ENCODE measurements at places on chromosomes 6 and 20.

DNA sequence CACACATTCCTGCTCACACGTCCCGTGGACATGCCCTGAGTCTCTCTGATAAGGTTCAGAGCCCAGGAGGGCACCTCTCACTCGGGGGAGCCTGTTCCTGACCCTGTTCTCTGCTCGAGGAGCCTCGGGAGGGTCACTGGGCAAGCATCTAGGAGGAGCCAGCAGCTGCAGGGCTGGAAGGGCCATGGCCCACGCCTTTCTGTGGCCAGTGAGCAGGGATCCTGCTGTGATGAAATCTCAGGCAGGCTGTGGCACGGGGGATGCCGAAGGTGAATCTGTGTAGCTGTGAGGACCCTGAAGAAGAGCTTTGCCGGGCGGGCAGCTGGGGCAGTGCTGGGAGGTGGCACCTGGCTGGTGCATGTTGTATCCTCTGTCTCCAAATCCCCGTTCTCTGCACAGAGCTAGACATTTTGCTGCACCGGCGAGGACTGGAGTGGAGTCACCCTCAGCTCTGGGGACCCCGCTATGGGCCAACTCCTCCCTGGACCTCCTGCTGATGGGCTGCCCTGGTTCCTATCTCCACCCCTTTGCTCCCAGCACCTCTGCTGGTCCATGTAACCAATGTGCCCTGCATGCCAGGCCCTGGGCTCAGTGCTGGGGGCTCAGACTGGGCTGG, 7.1 kb upstream of the NPBWR2 start:
- no peak for DNase-seq

GRCh38 chr6:110398778-110399177, 16.6 kb downstream of the DDO start:
- DNase-seq, result peak; percentile 55

- peak; percentile 12 for DNase-seq
These were observed 191.7 kb upstream of the RIN2 start for GRCh38 chr20:19566226-19566945.

GRCh38 chr6:146595972-146596731, 2.6 kb upstream of the ADGB start:
- peak; percentile 7 for DNase-seq

DNA sequence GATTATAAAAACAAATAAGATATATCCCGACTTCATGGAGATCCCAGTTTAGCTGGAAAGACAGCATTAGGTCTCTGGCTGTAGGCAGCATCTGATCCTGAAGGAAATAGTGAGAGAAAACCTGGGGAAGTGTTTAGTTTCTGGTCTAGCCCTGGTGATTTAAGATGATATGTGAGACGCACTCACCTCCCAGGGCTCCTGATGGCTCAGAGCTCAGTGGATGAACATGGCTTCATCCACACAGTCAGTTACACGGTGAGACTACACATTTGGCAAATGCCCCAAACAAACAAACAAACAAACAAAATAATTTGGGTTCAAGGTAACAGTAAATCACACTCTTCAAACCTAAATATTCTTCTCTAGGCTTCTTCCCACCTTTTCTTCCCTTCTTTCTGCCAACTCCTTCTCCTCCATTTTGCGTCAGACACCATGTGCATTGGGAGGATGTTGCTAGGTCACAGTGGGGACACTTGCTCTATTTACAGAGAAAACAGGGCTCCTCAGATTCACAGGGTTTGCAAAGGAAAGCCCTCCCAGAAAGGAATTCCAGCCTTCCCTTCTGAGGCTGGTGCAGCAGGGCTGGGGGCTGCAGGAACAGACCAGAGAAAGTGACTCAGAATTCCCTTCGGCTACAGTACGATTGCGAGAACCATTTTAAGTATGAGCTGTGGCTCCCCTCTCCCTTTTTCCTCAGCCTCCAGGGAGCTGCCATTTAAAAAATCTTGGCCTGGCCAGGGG, 59.6 kb upstream of the SALL4 start:
- DNase-seq, result no peak

DNA sequence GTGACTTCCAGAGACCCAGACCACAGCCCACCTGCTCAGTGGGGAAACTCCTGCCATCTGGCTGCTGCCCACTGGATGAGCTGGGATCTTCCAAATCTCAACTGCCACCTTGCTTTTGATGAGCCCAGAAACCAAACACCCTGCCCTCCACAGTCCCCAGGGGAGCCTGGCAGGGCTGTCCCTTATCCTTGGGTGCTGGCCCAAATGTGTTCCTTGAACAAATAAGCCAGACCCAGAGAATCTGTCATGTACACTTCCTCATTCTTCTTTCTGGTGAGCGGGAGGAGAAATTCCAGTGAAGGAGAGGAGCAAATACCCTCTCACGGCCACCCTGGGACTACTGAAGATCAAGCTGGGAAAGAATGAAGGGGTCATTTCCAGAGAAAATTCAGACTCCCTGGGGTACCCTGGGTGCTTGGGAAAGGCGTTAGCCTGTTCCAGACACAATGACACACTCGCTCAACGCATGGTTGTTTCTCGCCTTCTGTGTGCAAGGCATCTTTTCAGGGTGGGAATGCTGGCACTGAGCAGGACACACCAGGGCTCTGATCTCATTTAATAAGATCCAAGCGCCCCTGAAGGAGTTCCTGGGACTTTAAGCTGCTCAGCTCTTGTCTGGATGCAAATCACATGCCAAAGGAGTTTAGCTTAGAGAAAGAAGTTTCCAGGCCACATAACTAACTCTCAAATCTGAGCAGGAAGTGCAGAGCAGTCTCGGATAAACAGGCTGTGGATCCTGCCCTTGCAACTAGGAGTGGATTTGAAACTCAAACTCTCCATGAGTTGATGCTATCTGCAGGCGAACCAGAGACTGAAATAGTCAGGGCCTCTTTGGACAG, 38.5 kb downstream of the PXDC1 start:
- DNase-seq, result no peak

GRCh38 chr6:125906158-125906998, 50.2 kb upstream of the HINT3 start:
- no peak for DNase-seq

GRCh38 chr6:4178737-4179333, 43.5 kb upstream of the ECI2 start:
- DNase-seq, result no peak

DNA sequence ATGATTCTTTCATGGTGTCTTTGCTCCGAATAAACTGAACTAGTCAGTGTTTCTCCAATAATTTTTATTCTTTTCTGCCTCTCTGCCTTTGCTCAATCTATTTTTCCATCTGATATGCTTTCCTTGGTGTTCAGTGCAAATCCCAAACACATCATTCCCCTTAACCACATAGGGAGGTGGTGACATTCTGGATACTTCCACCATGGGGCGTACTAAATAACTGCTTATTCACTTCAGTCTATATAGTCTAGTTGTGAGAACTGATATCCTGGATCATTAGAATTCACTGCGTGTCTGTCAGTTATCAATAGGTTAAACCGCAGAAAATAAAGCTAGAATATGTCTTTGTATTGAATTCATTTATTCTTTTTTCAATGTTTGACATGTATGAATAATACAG, 83.1 kb downstream of the KCNQ5 start:
- DNase-seq, result no peak

- no peak for DNase-seq
These were observed 75.2 kb downstream of the AKAP7 start for GRCh38 chr6:131210469-131210868.

DNA sequence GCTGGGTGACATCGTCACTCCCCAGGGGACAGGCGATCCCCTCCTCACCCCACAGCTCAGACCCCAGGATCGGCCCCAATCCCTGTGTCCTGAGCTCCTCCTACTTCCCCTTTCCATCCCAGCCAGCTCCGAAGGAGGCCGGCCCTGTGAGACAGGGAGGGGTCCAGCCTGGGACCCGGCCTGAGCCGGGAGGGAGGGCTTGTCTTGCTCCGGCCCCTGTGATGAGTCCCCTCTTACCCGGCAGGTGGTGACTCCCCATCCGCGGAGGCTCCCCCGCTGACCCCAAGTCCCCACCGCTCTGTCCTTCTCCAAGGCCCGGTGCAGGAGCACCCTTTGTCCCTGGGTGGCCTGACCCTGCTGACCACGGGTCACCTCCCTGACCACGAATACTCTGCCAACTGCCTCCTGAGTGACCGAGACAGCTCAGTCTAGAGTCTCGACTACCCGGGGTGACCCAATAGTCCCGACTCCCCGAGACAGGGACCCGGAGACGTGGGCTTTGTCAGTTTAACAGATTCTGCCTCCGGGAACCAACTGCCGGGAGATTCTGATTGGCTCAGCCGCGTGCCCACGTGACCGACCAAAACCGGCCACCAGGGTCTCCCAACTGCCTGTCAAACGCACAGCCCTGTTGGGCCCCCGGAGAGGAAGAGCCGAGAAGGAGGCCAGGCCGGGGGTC, 187.4 kb upstream of the PROKR2 start:
- no peak for DNase-seq

GRCh38 chr6:138250513-138251247, 32.4 kb upstream of the PBOV1 start:
- peak; percentile 67 for DNase-seq

DNA sequence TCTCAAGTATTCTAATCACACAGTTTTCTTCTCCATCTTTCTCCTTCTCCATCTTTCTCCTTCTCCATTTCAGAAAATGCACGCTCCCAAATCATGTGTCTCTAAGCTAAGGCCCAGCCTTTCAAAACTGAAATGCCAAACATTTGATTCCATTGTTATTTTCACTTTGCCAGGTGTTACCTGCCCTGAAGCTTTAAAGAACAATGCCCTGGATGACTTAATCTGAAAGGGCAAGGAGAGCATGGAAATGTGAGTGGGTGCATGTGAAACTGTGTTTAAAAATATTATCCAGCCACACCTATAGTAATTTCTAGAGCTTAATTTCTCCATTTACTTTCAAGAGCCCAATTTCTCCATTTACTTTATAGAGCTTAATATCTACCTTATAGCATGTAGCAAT, 42.4 kb upstream of the GCLC start:
- DNase-seq, result no peak

GRCh38 chr6:115954740-115955139, 106.0 kb downstream of the FRK start:
- DNase-seq, result no peak

GRCh38 chr20:10521068-10521831, 86.1 kb downstream of the SLX4IP start:
- peak; percentile 28 for DNase-seq

DNA sequence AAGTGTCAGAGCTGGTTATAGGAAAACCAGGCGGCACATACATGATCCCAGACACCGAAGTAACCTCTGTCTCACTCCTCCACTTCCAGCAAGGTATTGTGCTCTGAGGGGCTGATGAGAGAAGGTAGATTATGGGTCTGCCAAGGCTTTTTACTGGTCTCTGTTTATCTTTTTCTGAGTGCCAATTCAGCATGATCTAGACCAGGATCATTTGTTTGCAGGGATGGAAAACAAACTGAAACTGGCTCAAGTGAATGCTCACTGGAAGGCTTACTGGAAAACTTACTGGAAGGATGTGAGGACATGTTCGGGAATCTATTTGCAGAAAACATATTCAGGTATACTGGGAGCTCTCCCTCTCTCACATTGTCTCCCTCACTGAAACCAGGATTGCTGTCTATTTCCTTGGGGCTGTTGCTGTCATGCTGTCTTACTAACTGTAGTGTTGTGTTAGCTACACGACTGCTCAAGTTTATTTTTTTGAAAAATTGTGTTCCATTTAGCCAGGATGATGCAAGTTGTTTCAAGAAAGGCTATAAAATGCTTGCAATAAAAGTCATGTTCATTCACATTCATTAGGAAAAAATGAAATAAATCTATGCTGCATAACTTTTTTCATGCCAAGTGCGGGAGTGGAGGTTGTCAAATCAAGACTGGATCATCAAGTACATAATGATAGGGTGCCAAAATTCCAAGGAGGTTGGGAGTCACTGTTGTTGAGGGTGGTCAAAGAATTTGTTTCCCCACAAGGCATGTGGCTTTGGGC, 37.0 kb downstream of the KLHL31 start:
- peak; percentile 88 for DNase-seq

DNA sequence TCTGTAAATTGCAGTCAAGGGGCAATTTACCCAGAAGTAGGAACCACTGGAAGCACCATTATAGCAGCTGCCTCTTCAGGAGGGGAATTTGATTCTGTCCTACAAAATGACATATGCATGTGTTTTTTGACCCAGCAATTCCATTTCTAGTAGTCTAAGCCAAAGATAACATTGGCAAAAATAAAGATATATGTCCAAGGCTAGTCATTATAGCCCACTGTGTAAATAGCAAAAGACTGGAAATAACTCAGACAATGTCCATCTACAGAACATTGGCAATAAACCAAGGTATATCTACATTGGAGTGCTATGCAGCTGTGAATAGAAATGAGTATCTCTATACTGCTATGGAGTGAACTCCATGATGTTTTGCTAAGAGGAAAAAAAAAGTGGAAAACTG, 12.5 kb upstream of the PANK2 start:
- DNase-seq, result no peak

GRCh38 chr6:170130771-170131241, 160.1 kb downstream of the DLL1 start:
- no peak for DNase-seq

DNA sequence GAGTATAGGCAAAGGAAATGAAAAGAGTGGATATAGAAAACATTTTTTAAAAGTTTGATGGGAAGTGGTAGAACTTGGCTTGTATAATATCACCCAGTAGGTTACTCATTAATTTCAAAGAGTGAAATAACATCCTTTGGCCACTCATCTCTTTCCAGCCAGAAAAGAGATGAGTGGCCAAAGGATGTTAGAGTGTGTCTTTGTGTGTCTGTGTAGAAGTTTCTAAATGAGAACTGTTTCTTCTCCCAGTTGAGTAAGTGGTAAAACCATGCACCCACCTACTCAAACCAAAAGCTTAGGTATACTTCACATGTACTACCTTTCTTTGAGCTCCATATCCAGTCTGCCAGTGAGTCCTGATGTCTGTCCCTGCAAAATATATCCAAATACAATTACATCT, 47.7 kb upstream of the TMEM244 start:
- no peak for DNase-seq

GRCh38 chr6:22300273-22300998, 3.6 kb upstream of the PRL start:
- DNase-seq, result no peak

- no peak for DNase-seq
These were observed 1434.3 kb upstream of the ADGRB3 start for GRCh38 chr6:67200626-67201403.

DNA sequence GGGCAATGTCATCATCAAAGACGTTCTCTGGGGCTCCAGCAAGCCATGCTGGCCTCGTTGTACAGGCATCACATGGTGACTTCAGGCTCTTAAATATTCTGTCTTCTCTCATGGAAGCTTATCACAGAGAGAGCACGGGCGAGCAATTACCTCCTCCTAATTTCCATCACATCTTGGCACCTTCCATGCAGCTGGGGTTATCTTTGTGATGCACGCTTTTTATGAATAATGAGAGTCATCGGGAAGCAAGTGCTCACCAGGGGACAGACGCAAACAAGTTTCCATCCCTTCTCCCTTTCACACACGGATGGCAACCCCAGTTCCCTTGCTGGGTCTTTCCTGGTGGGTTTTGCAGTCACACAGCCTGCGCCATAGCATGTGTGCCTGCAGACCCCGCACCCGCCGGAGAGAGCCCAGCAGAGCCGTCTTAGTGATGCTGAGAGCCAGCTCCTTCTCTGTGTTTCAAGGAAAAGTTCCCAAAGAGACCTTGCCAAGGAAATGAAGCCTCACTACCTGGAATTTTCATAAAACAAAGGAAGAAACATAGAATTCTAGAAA, 116.3 kb upstream of the AFDN start:
- DNase-seq, result no peak
